Activated CD8-positive, alpha-beta T cell treated with anti-CD3 and anti-CD28 coated beads, Interleukin-2, amount 10 ng/mL, durations not matched to agents 7 days and 5 days (primary cell): ENCODE measurements at places on chromosomes 12 and 14. TPM values are rescaled to one million over a fixed set of nuclear protein-coding genes. Genes with fewer than 3 reads are reported as not detected.

The CORO1C gene
- 66.3 TPM for total RNA-seq

The DTX1 gene
- not detected for total RNA-seq

DNA sequence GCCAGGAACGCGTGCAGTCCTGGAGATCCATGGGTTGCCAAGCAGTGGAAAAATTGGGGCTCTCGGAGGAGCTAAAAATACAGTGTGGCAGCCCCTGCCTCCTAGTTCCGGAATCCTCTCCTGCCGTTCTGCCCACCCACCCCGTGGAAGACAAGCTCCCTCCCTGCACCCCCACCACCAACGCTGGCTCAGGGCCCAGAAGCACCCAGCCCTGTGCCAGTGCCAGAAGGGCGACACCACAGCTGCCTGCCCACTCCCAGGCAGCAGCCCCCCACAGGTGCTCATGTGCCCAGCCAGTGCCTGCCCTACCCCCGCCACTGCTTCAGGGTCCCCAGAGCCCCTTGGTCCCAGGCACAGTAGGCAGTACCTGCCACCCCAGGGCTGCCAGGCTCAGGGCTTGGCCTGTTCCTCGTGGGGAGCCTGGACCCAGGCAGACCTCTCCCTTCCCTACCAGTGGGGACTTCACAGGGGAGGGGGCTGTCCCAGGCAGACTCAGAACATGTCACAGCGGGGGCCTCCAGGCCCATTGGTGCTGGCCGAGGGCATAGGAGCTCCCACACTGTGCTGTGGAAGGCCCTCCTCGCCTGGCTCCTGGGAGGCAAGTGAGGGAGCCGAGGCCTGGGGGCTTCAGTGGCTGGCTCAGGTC, 7.4 kb downstream of the INF2 start:
- DNase-seq: no peak

DNA sequence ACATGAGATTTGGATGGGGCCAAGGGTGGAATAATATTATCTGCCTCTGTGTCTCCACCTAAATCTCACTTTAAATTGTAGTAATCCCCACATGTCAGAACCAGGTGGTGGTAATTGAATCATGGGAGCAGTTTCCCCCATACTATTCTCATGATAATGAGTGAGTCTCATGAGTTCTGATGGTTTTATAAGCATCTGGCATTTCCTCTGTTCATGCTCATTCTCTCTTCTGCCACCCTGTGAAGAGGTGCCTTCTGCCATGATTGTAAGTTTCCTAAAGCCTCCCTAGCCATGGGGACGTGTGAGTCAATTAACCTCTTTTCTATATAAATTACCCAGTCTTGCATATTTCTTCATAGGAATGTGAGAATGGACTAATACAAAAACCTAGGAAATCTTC, 29.9 kb downstream of the TSPAN19 start:
- no peak for DNase-seq

The SMIM41 gene
- total RNA-seq: not detected

DNA sequence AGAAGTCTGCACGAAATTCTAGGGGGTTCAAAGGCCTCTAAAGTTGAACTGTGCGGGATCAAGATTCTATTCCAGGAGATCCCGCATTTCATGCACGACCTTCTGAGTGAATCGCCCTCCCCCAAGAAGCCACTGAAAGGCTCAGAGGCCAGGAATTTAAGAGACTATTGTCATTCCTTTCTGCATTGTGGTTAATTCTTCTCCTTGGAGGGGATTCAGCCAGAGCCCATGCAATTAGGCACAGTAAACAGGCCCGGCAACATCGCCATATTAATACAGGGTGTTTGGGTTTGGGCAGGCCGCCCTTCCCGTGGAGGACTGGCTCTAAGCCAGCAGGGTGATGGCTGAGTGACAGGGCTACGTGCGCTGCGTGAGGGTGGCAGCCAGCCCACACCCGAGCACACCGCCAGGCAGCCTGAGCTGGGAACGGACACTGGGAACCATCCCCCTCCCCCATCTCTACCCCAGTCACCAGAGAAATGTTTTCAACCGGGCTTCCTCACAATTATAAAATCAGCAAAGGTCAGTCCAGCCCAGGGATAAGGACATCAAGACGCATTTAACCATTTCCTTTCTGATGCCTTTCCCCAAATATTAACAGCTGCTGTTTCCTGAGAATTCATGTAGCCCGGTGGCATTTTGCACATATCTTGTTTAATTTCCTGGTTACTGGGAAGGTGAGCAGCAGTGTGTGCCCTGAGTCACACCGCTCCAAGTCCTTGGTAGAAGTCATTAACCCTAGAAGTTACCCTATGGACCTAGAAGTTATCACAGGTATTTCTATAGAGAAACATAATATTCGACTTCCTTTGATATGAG, 12.5 kb downstream of the EGLN3 start:
- DNase-seq: no peak

GRCh38 chr14:26761532-26761931, 163.7 kb upstream of the NOVA1 start:
- no peak for DNase-seq

- DNase-seq: no peak
Measured at GRCh38 chr12:83470749-83471148, 784.0 kb downstream of the TMTC2 start.
